Gastroesophageal sphincter (tissue), 4 donors: ENCODE measurements at places on chromosomes 1 and 21.

DNA sequence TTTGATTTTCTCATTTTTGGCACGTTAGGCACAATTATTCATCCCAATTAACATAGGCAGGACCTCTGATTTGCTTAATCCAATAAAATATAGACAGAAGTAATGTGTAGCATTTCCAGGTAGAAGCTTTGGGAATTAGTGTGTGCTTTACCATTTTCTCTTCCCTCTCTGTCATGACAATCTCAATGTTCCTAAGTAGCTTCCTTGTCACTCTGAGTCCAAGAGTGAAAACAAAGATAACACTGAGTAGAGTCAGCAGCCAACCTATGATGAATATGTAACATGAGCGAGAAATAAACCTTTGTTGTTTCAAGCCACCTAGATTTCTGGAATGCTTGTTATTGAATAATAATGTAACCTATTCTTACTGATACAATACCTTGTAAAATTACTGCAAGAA is 283.8 kb downstream of the OMA1 start:
- no peak for ATAC-seq

DNA sequence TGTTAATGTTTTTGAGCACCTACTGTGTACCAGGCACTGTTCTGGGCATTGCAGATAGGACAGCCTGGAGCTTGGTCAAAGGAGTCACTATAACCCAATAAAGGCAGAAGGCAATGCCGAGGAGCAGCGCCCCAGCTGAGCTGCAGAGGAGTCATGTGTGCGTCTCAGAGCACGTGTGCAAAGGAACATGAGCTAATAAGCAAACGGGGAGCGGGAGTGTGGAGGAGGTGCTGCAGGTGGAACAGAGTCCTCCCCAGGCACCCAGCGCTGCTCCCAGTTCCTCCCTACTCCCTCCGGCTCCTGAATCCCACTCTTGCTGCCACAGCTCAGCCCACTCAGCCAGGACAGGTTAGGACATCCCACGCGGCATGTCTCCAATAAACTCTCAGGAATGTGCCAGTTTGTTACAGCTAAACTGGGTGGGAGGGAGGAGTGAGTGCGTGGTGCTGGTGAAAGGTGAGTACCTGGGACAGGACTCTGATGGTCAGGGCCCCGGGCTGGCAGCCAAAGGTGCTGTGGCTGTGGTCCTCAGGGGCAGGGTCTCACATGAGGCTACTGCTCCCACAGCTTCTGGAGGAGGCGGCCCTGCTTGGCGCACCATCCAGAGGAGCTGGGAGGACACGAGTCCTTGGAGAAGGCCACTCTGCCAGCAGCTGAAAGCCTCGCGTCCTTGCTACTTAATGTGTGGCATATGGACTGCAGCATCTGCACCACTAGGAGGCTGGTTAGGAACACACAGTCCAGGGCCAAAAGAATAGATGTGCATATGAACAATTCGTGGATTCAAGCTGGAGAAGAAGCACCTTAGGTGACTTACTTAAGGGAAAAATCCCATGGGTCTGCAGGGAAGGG is 52.3 kb downstream of the GRIK3 start:
- ATAC-seq, result no peak

- ATAC-seq, result no peak
These were observed 146.3 kb downstream of the NRIP1 start for GRCh38 chr21:14918527-14918926.

DNA sequence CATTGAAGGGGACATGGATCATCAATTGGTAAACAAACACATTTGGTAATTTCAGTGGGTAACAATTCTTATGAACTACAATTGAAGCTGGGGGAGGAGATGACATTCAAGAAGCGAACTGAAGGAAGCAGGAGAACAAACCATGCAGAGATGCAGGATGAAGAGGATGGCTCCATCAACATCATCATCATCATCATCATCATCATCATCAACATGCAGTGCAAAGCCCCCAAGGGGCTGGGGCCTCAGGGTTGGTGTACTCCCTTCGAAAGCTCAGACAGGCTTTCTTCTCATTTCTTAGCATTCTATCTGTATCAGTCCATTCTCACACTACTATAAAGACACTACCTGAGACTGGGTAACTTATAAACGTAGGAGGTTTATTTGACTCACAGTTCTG is 105.8 kb downstream of the DUSP10 start:
- ATAC-seq, result no peak

DNA sequence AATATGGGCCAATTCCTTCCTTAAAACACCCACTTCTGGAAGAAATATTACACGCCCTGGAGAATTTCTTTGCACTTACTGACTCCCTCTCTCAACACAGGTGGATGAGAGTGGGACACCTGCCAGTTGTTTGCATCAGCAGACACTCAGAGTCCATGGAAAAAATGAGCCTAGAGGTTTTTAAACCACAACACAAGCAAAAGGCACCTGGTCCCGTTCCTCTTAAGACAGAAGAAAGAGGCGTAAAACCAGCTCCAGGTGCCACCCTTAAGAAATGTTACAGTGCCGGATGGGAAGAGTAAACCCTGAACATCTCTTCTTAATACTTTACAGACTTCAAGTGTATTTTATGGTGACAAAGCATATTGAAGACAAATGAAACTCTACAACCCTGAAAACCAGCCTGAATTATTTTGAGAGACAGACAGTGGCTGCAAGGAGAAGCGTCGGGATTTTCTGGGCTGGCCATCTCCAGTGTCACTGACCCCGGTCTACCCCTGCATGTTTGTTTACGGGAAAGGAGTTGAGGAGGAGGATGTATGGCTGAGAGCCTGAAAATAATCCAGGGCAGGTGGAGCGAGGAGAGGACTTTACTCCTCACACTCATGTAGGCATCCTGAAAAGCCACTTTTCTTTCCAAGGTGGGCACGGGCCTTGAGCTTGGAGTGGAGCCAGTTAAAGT is 7.8 kb upstream of the RIPK4 start:
- no peak for ATAC-seq

- ATAC-seq, result no peak
These were observed 9.2 kb upstream of the GJB5 start for GRCh38 chr1:34745666-34746065.

GRCh38 chr1:48391926-48392325 is 80.1 kb downstream of the SPATA6 start:
- no peak for ATAC-seq
